Left forelimb (tissue), 1 donor: ENCODE measurements at places on chromosomes 7 and 10.

DNA sequence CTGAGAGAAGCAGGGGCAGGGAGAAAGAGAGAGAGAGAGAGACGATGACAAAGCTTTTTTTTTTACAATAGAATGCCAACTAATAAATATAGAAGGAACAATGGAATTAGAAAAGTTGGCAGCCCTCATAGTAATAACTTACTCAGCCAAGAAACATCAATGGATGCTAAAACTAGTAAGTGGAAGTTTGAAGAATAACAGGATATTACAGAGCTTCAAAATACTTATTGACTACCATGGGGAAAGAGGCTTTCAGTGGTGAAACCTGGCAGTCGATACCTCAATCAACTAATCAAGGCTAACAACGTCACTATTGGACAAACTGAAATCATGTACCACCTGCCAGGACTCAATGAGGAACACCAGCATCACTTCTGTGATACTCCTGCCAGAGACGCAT, 100.5 kb upstream of the LRRC4 start:
- DNase-seq, result no peak

DNA sequence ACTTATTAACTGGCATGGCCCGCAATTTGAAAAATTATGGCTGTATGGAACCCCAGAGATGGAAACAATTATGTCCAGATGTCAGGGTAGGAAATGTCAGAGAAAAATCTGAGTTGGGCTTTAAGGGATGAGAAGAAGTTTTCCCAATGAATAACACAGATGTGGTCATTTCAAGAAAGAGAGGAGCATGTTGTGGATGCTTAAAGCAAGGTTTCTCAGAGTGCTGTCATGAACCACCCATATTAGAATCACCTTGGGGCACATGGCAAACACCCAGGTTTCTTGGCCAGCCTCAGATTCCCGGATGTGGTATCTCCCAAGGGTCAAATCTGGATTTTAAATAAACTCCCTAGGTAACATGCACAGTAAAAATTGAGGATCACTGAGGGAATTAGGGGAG, 43.6 kb downstream of the LAMB4 start:
- DNase-seq, result no peak

- DNase-seq, result no peak
Measured at GRCh38 chr10:12705943-12706342, 295.6 kb downstream of the CCDC3 start.

DNA sequence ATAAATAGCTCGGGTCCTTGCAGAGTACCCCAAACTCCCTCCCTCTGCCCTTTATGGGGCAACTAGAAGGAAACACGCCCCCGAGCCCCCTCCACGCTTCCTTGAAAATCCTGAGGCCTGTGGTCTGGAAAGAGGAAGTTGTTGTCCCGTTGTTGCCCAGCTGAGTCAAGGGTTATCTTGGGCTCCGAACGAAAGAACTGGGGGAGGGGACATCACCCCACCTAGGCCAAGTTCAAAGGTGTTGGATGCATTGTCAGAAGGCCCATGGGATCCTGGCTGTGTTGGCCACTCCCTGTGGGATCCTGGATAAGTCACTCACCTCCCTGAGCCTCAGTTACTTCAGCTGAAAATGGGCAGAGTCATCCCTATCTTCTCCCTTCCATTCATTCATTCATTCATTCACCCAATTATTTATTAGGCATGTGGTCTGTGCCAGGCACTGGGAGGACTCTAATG, at the start of gene CCL24:
Gene CCL24, minus strand, starts transcription at position 26 of the 456 bp plus-strand sequence. CDS start 91 bp downstream, outside the sequence.
- no peak for DNase-seq

- DNase-seq, result no peak
Measured at GRCh38 chr7:45985902-45986301, 64.8 kb upstream of the IGFBP3 start.

- no peak for DNase-seq
Measured at GRCh38 chr7:149500201-149500600, 2.6 kb upstream of the ZNF746 start.

GRCh38 chr10:132814469-132814856, 28.5 kb upstream of the NKX6-2 start:
- DNase-seq, result no peak

- DNase-seq, result no peak
Measured at GRCh38 chr10:62433181-62433692, 59.1 kb downstream of the ZNF365 start.

DNA sequence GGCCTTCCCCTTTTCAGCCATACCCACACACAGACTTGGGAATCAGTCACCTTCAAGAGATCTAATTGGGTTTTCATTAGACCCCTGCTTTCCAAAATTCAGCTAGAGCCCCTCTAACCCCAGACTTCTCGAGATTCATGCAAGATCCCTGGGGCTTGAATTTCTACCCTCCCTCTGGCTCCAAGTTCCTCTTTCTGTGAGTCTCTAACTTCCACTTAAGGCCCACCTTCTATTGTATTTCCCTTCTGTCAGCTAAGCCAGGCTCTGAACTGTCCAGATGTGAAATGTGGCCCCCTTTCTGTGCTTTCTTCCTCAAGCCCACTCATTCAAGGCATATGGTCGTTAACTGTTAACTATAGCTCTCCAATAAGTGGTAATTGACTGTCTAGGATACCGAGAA, 132.2 kb downstream of the ZNF365 start:
- DNase-seq, result no peak

DNA sequence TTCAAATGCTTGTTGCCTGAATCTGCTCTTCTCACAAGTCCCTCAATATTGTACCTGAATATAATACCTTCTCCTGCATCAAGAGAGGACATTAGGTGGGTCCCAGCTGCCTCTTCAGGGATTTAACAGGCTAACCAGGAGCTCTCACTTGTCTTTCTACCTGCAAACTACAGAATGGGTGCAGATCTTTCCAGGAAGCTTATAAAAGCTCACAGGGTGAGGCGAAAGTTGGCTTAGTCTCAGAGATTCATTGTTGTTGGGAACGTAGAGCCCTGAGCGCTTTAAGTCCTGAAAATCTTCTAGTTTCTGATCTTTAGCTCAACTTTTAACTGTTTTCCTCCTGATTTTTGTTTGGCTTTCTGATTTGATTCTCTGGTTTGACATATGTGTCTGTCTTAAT, 25.0 kb downstream of the PLAU start:
- DNase-seq, result no peak

- DNase-seq, result no peak
Measured at GRCh38 chr7:116724560-116725231, 52.7 kb downstream of the MET start.

- no peak for DNase-seq
Measured at GRCh38 chr10:15387021-15387420, 15.9 kb upstream of the FAM171A1 start.

DNA sequence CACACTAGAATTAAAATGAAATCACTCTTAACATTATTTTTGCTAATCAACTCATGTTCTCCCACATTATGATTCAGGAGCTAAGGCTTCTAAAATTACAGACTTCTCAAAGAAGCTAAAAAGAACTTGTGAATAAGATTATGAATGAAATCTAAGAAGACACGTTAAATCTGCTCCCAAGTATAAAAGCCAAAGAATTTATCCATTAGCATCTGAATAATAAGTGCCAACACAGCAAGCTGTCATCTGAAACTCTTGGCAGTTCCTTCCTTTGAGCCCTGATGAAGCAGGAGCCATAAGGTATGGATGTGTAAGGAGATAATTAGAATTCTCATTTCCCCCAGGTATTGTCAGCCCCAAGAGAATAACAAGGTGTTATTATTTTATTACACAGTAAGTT, 50.3 kb downstream of the TPK1 start:
- DNase-seq, result no peak

DNA sequence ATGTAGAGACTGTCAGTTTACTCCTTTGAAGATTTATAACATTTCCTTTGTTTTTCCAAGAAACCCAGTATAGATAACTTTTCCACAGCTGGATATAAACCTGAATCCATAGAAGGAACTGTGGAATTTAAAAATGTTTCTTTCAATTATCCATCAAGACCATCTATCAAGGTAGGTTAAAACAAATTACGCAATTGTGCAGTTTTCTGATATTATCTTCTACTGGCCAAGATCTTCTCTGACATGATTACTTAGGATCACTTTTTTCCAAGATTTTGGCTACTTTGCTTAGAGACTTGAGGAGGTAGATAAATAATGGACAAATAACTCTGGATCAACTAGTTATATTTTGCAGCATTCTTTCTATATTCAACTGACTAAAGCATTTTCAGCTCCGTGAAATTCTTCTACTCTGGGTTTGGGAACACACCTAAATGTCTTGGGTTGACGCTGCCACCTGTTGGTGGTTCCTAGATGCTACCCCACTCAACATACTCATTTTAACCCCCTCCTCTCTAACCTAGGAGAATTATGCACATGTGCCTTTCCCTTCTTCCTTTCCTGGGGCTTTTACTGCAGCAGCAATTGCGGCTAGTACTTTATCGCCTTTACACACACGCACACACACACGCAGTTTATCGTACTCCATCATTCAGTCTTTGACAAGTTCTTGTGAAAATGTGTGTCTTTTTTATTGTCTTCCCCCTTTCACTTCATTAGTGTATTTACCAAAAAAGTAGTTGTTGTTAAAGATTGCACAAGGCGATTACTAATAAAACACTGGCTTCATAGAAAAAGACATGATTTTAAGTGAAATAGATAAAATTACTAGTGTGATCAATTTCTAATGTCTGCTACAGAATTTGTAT, 32.7 kb downstream of the ABCB5 start:
- no peak for DNase-seq

GRCh38 chr7:110835218-110835617, 255.7 kb upstream of the LRRN3 start:
- no peak for DNase-seq

- no peak for DNase-seq
Measured at GRCh38 chr7:119007236-119007635, 782.7 kb downstream of the ANKRD7 start.

DNA sequence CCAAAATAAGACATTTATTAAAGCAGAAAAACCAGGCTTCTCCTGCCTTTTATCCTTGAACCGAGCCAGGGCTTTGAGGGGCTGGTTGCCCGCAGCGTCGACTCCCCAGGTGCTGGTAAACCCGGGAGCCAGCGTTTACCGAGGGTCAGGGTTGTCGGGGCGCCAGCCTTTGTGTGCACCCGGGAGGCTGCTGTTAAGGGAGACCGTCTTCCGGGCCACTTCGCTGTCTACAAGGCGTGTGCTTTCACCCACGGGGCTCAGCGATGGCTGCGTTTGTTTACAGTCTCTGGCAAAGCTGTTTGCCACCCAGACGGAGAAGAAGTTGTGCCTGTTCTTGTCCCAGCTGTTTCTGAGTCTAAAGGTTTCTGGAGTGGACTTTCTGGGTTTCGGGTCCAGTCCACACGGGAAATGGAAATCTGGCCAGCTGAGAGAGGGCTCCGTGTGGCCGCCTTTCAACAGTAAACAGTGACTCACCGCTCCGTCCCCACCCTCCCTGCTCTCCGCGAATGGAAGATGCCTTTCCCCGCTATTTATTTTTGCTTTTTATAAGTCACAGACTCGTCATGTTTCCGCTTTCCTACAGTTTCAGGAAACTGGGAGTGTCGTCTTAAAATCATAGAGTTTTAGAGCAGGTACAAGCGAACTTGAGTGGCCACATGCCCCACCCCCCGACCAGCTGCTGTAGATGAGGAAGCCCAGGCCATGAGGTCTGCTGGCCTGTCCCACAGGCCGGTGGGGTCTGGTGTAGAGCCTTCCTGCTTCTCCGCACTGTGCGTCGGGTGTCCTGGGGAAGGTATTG, 2.2 kb downstream of the MAFK start:
- no peak for DNase-seq

DNA sequence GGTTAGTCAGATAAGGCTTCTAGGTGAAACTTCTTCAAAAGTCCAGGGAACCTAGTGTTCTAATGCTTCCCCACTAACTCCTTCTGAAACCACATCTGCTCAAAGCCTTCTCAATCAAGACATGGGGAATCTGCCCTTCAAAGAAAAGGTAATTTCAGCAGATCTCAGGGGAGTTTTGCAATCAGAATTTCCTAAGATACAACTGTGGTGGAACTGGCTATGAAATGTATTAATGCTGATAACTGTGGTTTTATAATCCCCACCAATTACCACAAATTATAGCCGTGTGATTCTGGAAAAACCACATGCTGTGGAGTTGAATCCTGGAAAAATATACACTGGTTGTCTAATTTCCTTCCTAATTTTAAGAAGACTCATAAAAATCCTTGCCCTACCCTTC, 233.8 kb downstream of the SORCS1 start:
- DNase-seq, result no peak

DNA sequence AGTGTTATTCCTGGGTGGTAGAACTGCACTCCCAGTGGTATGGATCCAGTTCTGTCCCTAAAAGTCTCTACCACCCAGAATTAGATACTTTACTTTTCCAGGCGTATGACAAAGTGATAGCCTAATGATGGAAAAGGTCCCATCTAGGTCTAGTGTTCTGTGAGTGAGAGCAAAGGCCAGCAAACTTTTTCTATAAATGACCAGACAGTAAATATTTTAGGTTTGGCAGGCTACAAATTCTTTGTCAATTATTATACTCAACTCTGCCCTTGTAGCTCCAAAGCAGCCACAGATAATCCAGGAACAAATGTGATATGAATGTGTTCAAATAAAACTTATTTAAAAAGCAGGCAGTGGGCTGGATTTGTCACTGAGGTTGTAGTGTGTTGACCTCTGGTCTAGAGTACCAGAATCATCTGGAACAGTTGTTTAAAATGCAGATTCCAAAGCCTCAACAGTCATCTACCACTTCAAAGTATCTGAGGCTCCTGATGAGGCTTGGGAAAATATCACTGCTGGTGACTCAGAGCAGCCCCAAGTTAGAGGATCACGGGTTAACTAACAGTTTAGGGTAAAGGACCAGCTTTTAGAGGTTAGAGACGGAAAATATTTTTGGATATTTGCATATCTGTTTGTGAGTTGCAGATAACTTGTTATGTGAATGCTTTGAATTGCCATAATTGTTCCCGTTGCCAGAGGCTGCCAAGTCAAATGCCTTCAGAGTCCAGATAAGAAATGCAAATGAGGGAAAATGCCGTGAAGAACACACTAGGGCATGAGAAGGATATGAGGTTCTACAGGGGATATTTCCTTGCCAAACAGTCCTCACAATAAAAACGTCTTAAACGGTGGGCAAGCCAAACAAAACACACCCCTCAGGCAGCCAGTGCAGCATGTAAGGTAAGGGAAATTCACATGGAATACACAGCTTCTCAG, 19.4 kb downstream of the NRAP start:
- DNase-seq, result no peak

DNA sequence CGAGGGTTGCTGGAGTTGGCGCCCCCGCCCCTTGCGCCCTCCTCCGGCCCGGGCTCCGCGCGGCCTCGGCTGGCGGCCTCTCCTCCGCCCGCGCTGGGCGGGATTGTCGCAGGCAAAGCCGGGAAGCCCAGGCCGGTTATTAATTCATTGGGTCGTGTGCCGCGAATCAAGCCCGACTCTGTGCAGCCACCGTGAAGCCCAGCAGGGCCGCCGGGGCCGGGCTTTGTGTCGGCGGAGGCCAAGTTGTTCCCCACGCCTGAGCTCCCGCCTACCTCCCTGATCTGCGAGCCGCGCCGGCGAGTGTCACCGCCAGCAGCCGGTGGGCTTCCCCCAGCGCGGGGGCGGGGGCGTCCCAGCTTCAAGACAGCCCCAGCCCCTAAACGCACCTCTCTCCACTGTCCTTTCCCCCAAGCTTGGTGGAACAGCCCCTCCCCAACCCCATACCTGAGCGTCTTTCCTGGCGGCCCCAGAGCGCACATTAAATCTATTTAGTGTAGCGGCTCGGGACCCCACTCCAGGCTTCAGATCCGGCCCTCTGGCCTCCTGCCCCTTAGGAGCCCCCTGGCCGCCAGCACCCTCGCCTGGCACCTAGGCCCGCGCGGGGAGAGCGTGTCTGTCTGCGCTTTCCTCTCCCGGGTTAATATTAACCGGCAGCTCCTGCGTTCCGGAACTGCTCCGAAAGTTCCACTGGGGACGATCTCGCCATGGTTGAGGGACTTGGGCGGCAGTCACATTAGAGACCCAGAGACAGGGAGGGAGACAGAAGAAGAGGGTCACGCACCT, 3.5 kb downstream of the SHH start:
- DNase-seq, result no peak

GRCh38 chr7:41459623-41460261, 243.1 kb downstream of the INHBA start:
- no peak for DNase-seq
